Endothelial cell of umbilical vein (primary cell): ENCODE measurements at places on chromosomes 3 and 15.

GRCh38 chr3:52834871-52835501 is at the start of gene MUSTN1:
Gene MUSTN1, minus strand, starts transcription at chr3:52835019. Its CDS starts 71 bp downstream, at chr3:52834948.
- no peak for DNase-seq

DNA sequence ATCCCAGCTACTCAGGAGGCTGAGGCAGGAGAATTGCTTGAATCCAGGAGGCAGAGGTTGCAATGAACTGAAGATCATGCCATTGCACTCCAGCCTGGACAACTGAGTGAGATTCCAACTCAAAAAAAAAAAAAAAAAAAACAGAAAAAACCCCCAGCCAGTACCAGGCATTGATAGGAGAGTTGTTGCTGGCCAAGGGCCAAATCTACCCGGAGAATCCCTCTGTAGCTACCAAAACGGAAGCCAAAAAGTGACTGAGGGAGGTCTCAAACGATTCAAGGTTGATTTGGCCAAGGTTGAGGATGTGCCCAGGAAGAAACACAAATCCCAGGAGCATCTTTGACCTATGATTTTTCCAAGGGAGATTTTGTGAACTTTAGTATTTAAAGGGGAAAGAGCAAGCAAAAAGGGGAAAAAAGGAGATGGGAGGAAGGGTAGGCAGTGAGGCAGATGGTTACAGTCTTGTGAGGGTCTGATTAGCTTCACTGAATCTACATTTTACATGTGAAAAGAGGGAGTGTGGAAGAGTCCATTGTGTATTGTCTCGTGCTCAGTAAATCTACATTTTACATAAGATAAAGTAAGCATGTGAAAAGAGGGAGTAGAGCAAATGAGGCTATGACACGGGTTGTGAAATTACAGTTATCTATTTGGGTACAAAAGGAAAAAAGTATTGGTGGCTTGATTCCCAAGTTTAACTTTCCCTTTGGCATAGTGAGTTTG is 32.8 kb downstream of the SETMAR start:
- no peak for DNase-seq

- DNase-seq: peak; percentile 19
Observed at GRCh38 chr3:175585898-175586297, 726.8 kb downstream of the NAALADL2 start.

- peak; percentile 77 for DNase-seq
Observed at GRCh38 chr3:194739498-194740284, 54.0 kb downstream of the FAM43A start.

GRCh38 chr15:50876260-50876988 is 32.1 kb upstream of the AP4E1 start:
- no peak for DNase-seq

- no peak for DNase-seq
Observed at GRCh38 chr15:38652998-38653397, 88.4 kb upstream of the RASGRP1 start.

DNA sequence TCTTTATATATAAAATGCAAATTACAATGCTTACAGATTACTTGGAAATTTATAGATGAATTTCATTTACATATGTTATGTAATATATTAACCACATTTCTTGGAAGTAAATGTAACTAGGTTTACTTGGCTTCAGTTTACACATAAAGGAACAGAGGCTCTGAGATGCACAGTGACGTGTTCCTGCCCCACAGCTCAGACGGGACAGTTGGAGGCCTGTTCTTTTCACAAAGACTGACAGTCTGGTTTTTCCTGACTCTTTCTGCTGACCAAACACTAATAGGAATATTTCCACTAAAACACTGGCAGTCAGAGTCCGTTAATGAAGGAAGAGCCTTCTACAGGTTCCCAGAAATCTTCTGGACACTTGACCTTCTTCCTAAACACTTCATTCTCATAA is 336.1 kb downstream of the MFSD1 start:
- no peak for DNase-seq

- DNase-seq: no peak
Observed at GRCh38 chr15:100430411-100430810, 88.6 kb upstream of the ADAMTS17 start.

GRCh38 chr3:8561370-8561769 is 59.7 kb downstream of the LMCD1 start:
- DNase-seq: no peak

DNA sequence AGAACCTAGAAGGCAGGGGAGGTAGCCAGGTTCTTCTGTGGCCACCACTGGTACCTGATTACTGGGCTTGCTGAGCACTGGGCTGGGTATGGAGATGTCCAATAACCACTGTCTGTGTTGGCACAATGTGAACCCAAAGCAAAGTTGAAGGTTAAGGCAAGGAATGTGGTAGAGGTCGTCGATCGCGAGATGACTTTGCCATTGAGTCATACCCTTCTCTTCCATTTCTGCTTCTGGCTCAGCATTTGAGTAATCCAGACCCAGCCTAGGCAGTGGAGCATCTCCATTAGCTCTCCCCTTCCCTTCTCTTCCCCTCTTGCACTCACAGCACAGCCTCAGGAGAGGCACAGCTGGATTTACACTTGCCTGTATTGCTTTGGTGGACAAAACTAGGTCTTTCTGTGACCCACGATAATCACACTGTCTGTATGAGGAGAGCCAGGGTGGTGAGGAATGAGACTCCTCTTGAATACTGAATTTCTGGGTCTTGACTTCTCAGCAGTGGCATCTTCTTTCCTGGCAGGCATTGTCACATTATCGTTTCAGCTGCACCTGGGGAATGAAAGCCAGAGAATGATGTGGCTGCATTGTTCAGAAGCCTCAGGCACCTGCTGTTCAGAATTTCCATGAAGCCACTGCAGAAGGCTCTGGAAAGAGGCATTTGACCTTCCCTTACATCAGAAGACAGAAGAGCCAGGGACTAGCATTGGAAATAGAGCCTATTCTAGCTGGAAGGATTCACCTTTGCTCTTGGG is 272.6 kb downstream of the PDCD6IP start:
- no peak for DNase-seq

- no peak for DNase-seq
Observed at GRCh38 chr15:24919446-24919845, 35.3 kb upstream of the SNRPN start.

GRCh38 chr3:55549177-55549576 is 62.1 kb upstream of the WNT5A start:
- DNase-seq: no peak

- DNase-seq: peak; percentile 79
Observed at GRCh38 chr3:47910777-47911440, 105.3 kb downstream of the MAP4 start.

GRCh38 chr3:156445117-156446090 is 109.5 kb downstream of the SSR3 start:
- DNase-seq: no peak
